ENCODE measurements at places on chromosomes 6 and 20.

- DNase-seq: no peak
Observed at GRCh38 chr6:82364087-82365015, 734 bp downstream of the TPBG start.

- no peak for DNase-seq
Observed at GRCh38 chr6:88358846-88359245, 192.7 kb upstream of the CNR1 start.

- DNase-seq: no peak
Observed at GRCh38 chr20:35823147-35823546, 51.3 kb downstream of the PHF20 start.

- DNase-seq: no peak
Observed at GRCh38 chr6:158061709-158062461, 80.2 kb downstream of the SYNJ2 start.

DNA sequence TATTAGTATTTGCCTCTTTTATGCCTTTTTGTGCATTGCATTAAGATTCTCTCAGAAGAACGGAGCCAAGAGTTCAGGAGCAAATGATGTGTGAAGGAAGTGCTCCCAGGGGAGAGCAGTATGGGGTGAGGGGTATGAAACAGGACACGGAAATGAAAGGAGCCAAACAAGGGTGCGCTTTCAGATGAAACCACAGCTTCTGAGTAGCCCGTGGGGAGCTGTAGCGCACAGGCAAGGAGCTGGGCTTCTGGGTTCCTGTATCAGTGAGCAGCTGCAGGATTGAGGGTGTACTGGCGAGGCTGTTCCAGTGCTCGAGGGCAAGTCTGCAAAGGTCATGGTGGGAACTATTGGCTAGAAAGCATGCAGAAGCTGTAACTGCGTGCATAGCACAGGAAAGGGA, 25.4 kb downstream of the ANKEF1 start:
- DNase-seq: no peak

DNA sequence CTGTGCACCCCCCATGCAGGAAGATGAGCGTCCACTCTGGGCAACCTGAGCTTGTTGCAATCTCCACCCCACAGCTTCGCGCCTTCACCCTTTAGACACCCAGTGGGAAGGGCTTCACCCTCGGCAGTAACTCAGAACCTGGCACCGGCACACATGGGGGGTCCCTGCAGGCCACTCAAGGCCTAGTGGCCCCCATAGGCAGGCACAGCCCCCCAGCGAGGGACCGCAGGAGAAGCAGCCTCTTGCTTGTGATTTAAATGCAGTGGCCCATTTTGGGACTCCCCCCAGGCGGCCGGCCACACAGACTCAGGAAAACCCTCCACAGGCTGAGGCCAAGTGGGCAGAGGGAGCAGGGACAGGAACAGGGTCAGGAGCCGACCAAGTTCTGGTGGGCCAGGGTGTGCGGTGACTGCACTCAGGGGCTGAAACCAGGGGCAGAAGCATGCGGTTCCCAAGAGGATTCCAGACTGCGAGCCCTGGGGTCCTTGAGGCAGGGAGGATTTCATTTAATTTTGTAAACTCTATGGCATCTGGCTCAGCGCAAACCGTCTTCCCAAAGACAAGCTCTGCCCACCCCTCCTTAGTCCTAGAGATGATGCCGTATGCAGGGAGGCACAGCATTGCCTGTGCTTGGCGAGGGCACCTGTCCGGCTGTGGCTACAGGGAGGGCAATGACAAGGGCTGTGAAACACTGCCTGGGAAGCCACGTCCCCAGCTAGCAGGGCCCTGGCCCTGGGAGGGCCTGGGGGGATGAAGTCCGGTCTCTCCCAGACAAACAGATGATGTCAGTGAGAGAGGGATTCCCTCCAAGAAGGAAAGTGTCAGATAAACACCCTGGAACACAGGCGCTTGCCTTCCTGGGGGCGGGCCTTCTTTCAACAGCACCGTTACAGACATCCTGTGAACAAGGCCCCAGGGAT, 52.9 kb upstream of the GPR31 start:
- no peak for DNase-seq

DNA sequence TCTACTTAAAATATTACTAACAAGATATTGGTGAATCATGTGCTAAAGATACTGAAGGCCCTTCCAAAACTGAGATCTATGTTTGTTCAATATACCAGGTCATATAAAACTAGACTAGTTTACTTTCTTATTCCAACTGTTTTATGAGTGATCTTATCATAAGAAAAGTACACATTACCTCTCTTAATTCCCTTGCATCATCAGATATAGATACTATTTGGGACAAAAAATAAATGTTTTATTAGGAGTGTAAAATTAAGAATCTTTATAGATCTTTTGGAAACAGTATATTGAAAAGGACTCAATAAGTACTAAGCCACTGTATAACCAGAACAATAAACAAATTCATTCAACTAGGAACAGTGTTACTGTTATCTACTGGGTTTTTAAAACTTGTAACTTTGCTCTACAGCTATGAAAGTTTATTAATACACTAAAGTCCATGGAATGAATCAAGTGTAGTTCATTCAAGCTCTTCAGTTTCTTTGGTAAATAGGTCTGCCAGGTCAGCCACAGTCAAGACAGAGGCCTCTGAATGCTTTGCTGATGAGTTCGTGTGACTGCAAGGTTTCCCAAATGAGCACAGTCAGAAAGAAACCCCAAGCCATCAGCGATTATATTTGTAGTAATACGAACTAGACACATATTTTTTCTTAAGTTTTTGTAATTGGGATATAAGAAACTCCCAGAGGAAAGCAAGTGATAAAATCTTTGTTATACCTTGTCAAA, 71.8 kb upstream of the FBXO30 start:
- no peak for DNase-seq

DNA sequence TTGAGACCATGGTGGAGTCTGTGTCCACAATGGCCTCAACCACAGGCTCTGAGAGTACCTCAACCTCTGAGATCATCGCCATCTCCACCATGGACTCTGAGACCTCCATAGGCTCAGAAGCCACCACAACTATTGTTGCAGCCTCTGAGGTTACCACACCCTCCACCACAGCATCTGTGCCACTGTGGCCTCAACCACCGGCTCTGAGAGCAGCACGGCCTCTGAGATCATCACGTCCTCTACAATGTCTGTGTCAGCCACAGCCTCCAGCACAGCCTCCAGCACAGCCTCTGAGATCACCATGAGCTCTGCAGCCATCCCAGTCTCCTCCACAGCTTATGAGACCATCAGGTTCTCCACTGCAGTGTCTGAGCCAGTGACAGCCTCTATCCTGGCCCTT, 19.4 kb upstream of the MUC21 start:
- DNase-seq: no peak

GRCh38 chr6:12363651-12364381, 73.7 kb downstream of the EDN1 start:
- no peak for DNase-seq

DNA sequence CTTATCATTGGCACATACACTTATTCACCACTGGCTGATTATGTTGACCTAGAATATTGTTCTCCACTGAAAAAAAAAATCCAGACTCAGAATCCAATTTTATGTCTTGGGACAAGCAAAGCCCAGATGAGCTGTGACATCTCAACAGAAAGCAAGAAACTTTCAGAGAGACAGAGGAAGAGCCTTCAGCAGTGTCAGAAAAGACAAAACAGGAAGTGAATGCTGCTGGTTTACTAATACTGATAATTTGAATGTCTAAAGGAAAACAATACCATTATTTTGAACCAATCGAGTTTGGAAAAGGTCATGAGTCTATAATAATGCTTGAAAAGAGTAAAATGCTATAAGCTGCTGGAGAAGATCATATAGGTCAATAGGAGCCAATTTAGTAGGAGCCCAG, 179.8 kb upstream of the RIMS1 start:
- DNase-seq: no peak

GRCh38 chr6:104855507-104855906, 4.2 kb downstream of the HACE1 start:
- DNase-seq: no peak

- no peak for DNase-seq
Observed at GRCh38 chr6:53999088-53999755, 112.0 kb upstream of the MLIP start.

DNA sequence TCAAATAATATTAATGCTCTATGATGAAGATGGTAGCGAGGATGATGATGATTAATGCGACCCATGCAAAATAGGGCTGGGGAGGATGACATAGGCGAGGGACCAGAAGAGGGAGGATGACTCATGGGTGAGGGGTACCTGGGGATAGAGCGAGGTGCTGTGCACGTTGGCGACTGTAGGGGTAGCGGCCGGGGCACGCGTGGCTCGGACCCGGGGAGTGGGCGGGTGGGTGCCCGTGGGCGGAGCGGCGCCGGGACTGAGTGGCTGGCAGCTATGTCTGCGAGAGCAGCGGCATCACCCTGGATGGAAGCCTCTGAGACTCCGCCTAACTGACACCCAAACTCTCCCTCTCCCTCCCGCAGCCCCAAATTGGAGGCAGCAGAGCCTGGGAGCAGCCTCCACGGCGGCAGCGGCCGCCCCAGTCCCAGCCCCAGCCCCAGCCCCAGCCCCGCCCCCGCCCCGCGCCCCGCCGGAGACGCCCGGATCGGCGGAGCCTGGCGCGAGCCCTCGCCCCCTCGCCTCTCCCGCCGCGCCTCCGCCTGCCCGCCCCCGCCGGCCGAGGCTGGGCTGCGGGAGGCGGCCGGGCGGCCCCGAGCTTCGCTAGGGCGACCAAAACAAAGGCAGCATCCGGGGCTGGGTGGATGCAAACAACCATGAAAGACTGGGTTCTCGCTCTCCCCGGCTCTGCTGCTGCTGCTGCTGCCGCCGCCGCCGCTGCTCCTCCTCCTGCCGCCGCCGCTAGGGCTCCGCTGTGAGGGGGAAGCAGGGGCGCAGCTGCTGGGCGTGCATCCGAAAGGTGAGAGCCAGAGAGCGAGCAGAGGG, at the start of gene RIMS1:
RIMS1 (plus strand) TSS at position 367 of the 822 bp plus-strand sequence. CDS start 474 bp downstream, outside the sequence.
- DNase-seq: no peak

- DNase-seq: no peak
Observed at GRCh38 chr20:41533537-41534136, 84.5 kb downstream of the CHD6 start.

GRCh38 chr6:168216751-168217191, 102.8 kb downstream of the DACT2 start:
- no peak for DNase-seq

DNA sequence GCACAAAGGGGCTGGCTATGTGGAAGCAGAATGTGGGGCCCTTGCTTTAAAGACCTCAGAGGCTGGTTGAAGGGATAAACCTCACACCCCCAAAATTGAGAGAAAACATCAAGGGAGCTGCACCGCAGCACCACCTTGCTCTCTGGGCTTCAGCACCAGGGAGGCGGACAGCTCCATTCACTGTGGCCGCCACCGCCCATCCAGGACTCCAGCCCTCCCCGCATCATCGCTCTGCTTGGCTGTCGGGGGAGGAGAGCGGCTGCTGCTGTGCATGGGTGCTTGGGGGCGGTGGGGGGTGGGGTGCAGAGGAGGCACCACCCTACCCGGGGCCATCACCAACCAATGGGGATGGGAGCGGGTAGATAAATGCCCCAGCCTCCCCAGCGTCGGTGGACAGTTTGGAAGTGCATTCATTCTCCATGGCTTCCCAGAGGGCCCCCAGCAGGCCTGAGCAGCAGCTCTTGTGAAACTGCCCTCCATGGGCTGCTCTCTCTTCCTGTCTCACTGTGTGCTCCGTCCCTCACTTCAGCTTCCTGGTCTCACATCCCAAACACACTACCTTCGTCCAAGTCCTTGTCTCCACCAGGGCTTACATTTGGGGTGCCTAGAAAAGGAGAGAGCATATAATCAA, 75.7 kb upstream of the BHLHE23 start:
- DNase-seq: peak; percentile 25

Measured in stimulated activated CD4-positive, alpha-beta T cell treated with anti-CD3 and anti-CD28 coated beads, Interleukin-15, amount 100 ng/mL, for 1 hour (primary cell).